Esophagus squamous epithelium (tissue), 5 donors: ENCODE measurements at places on chromosomes 12 and 14.

DNA sequence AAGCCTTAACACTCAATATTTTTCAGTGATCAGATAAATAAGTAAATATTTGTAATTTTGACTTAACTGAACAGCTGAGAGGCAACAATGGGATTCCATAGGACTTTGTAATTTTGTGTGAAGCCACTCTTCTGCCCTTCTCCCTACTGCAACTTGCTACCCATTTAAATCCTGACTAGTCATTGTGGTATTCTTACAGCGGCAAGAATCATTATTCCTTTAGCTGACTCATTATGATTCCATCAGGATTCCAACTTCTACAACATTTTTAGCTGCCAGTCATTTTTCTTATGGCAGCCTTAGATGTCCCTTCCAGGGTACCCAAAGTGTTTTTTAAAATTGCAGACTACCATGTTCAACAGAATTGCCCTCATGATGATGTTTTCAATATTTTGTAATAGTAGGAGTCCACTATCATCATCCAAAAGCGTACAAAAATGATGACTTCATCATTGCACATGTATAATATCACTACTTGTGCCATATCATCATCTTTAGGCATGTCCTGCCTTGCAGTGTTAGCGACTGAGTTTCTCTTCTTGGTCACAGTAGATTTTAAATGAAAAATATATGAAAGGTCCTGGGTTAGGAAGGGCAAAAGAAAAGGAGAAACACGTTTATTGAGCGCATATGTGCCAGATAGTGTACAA is 5.1 kb upstream of the MAGOHB start:
- DNase-seq = no peak

DNA sequence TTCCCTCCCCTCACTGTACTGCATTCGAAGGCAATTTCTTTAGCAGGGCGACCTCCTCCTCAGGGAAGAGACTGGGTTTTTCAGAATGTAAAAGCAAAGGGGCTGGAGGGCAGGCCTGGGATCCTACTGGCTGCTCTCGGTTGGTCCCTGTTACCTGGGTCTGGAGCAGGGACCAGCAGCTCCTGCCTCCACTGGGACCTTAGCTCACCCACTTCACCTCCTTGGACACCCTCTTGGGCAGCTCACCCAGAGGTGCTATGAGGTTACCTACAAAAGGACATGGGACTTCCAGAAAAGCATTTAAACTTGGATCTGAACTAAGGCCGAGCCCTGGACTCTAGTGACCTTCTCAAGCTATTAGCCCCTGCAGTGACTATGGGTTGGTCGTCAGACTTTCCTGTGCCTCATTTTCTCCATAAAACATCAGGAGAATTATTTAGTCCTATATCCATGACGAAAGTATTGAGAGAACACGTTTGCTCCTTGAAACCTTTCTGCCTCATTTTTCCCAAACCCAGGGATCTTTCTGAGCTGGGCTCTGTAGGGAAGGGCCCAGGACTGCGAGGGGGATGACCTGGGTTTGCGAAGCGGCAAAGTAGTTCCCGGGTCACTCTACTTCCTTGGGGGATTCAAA is 65.0 kb downstream of the FBXL14 start:
- DNase-seq = no peak

GRCh38 chr14:55758796-55759195 is 178.8 kb downstream of the KTN1 start:
- no peak for DNase-seq

DNA sequence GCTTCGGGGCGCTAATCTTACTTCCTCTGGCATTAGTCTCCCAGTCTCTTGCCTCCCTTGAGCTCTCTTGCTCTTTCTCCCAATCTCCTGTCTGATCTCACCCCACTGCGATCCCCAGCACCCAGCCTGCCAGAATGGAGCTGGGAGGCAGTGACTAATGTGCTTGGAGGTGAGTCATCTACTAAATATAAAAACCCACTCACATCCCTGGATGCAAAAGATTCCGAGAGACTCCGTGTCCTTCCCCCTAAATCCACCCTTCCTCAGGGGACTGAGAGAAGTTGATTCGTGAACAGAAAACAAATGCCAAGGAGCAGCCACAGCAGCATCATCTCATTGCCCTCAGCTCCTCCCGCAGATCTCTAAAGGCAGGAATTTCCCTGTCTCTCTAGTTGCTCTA is 45.7 kb upstream of the KCNA5 start:
- DNase-seq = no peak

DNA sequence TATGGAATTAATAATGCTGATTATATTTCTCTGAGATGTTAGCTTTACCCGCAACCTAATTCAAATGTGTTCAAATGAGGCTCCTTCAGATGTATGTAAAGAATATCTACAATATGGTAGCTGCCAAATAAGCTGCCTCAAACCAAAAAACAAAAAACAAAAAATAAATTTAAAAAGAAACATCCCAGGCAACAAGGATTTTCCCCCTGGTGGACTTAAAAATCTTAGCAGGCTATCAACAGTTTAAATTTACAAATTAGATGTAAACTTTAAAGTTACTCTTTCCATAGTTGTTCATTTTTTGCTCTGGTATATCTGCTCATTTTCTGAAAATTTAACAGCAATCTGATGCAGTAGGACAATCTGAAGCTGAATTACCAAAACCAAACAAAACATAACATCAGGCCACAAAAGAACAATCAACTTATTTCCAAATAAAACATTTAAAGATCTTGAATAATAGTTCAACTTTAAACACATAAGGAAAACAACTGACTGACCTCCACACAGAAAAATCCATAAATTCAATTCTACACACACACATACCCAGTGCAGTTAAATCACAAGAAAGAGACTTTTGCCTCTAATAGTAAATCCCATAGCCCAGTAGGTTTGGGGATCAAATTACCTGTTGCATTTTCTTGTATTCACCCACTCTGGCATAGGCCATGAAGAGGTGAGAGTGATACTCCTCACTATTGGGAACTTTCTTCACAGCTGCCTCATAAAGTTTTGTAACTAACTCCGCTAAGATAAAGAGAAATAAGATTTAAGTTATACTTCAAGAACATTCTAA is 21.3 kb downstream of the NAA25 start:
- no peak for DNase-seq

DNA sequence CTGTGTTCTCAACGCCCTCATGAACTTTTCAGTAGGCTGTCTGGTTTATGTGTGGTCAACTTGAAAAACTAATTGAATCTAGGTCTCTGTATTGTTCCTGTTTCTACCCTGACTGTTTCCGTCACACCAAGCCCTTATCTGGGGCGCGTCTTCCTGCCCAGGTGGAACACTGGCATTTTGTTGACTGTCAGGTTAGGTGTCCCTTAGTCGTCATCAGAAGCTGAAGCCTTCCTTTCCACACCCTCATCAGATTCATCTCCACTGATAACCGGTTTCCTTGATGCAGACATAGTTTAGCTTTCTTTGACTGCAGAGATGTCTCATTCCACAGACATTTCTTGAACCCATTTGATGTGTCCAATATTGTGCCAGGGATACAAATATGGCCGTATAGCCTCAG is 96.5 kb downstream of the DUSP16 start:
- no peak for DNase-seq

- DNase-seq = no peak
These were observed 442.6 kb downstream of the DPF3 start for GRCh38 chr14:72451054-72451972.

- DNase-seq = no peak
These were observed 25.5 kb downstream of the NKX2-8 start for GRCh38 chr14:36556811-36557433.
